HFFc6 (cell line): ENCODE measurements at places on chromosomes 5 and 9. TPM values are rescaled to one million over a fixed set of nuclear protein-coding genes. Genes with fewer than 3 reads are reported as not detected.

DNA sequence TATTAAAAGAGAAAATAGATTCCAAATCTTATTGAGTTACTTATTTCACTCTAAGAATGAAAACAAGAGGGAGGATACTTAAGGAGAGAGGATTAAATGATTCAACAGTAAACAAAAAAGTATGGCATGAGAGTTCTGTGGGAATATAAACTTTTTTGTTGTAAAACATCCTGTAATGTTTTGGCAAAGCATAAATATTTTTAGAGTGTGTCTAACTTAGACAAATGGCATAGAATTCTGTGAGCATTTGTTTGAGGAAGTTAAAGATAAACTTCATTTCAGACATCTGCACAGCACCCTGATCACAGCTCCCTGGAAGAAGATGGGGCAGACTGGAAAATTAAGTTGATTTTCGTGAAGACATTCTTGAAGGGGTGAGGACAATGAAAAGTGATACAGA lies 246.8 kb upstream of the HAPLN1 start:
- DNase-seq: no peak
- peaks cover 20% of the 10 kb centered on the region; the same call in 1 of the 2 replicates for H3K4me1 ChIP-seq
- H3K27me3 ChIP-seq: no peaks in the 10 kb centered on the region; the same call in 1 of the 2 replicates
- H3K27ac ChIP-seq: no peak overlapping the region
- no peak overlapping the region for H3K4me3 ChIP-seq

DNA sequence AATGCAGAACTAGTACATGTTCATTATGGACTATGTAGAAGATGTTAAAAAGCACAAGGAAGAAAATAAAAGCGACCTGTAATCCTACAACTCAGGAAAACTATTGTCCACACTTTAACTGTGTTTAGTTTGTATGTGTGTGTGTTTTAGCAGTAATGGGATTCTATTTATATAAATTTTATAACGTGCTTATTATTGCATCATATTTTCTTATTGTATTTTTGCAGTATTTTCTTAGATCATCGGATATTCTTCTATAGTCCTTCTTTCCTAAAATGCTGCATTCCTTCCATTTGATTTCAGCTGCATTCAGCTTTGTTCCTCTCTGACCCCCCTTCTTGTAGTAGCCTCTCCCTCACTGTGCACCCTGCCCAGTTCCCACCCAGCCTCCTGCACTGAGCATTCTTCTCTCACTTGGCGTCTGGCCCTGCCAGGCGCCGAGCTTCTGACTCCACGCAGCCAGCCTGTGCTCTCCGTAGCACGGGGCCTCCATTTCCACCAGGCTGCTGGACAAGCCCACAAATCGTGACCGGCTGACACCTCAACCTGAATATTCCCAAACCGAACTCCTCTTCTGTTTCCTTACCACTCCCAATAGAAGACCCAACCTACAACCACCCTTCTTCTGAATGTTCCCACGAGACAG lies 39.9 kb downstream of the MVB12B start:
- no peak overlapping the region for H3K27ac ChIP-seq
- no peak overlapping the region for H3K4me3 ChIP-seq
- H3K4me1 ChIP-seq: peaks cover 12% of the 10 kb centered on the region
- peaks cover 24% of the 10 kb centered on the region for H3K36me3 ChIP-seq
- DNase-seq: no peak

Gene DMRT3
- not detected in 3 replicates for total RNA-seq

- no peak for DNase-seq
- no peak overlapping the region for H3K4me3 ChIP-seq
- no peaks in the 10 kb centered on the region for H3K27me3 ChIP-seq
Measured at GRCh38 chr5:29296548-29296947, 1896.9 kb upstream of the CDH6 start.

GRCh38 chr9:73168298-73168934 lies 16.8 kb downstream of the ANXA1 start:
- no peak for DNase-seq
- peaks cover 59% of the 10 kb centered on the region for H3K36me3 ChIP-seq
- H3K27ac ChIP-seq: peak overlapping the region; percentile 43
- peak overlapping the region; percentile 18 for H3K4me3 ChIP-seq
- H3K4me1 ChIP-seq: peaks cover 9% of the 10 kb centered on the region

DNA sequence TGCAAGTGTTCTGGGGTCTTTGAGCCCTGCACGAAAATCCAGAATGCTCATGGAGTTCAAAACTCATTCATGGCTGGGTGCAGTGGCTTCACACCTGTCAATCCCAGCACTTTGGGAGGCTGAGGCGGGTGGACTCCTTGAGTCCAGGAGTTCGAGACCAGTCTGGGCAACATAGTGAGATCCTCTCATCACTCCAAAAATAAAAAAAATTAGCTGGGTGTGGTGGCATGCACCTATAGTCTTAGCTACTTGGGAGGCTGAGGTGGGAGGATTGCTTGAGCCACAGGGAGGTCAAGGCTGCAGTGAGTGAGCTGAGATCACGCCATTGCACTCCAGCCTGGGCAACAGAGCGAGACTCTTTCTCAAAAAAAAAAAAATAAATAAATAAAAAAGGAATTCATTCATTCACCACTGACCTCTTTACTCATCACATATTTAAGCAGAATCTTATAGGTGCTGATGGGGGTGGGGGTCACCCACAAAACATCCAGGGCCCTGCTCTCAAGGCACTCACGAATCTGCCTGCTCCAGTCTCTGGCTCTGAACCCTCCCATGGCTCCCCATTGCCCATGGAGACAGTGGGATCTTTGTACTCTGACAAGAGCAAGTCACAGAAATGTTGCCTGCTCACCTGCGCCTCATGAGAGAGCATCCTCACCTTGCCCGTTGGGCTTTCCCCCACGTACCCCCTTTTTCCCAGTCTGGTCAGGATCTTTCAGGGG lies 76.7 kb upstream of the IER5L start:
- DNase-seq: no peak
- peaks cover 23% of the 10 kb centered on the region for H3K4me1 ChIP-seq
- no peak overlapping the region for H3K27ac ChIP-seq
- H3K36me3 ChIP-seq: no peaks in the 10 kb centered on the region
- H3K27me3 ChIP-seq: peaks cover 25% of the 10 kb centered on the region

DNA sequence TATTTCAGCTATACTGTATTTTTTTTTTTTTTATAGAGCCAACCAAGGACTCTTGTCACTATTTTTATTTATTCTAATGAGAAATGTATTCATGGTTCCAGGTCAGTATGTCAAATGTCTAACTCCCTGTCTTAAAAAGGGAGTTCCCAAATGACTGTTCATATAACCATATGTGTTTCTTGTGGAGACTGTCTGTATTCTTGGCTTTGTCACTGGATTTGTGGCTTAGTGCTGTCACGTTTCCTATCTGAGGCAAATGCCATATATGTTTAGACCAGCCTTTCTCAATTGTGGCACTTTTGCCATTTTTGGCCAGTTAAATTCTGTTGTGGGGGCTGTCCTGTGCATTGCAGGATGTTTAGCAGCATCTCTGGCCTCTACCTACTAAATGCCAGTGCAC lies 3.1 kb downstream of the GCNT1 start:
- peaks cover 30% of the 10 kb centered on the region for H3K4me1 ChIP-seq
- no peak overlapping the region for H3K4me3 ChIP-seq
- no peak for DNase-seq
- no peaks in the 10 kb centered on the region for H3K27me3 ChIP-seq
- H3K36me3 ChIP-seq: peaks cover 5% of the 10 kb centered on the region

DNA sequence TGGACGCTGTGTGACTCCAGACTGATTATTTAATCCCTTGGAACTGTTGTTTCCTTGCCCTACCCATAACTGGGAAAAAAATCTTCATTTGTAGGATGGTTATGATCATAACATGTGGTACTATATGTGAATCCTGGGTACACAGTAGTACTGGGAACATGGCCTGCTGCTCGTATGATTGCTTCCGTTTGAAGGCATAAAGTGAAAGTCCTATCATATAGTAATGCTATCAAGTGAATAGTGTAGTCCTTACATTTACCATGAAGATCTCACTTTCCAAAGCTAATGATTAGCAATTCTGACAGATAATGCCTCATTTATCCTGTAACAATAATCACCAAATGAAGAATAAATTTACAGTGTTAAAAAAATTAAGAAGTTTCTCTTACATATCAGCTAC lies 53.2 kb downstream of the MEF2C start:
- H3K27me3 ChIP-seq: peaks cover 2% of the 10 kb centered on the region; the same call in 1 of the 2 replicates
- no peak overlapping the region; the same call in 1 of the 2 replicates for H3K27ac ChIP-seq
- no peak for DNase-seq
- peak overlapping the region; percentile 58; the same call in 1 of the 2 replicates for H3K4me3 ChIP-seq

Gene SLC27A6
- total RNA-seq: 0.07 to 0.29 TPM (median 0.11 TPM) in 3 replicates

Gene SLC45A2
- not detected in 3 replicates for total RNA-seq

- no peaks in the 10 kb centered on the region for H3K36me3 ChIP-seq
- H3K27ac ChIP-seq: no peak overlapping the region
- no peaks in the 10 kb centered on the region; the same call in 1 of the 2 replicates for H3K27me3 ChIP-seq
- no peak overlapping the region for H3K4me3 ChIP-seq
Measured at GRCh38 chr9:81379655-81380054, 309.7 kb downstream of the TLE1 start.

DNA sequence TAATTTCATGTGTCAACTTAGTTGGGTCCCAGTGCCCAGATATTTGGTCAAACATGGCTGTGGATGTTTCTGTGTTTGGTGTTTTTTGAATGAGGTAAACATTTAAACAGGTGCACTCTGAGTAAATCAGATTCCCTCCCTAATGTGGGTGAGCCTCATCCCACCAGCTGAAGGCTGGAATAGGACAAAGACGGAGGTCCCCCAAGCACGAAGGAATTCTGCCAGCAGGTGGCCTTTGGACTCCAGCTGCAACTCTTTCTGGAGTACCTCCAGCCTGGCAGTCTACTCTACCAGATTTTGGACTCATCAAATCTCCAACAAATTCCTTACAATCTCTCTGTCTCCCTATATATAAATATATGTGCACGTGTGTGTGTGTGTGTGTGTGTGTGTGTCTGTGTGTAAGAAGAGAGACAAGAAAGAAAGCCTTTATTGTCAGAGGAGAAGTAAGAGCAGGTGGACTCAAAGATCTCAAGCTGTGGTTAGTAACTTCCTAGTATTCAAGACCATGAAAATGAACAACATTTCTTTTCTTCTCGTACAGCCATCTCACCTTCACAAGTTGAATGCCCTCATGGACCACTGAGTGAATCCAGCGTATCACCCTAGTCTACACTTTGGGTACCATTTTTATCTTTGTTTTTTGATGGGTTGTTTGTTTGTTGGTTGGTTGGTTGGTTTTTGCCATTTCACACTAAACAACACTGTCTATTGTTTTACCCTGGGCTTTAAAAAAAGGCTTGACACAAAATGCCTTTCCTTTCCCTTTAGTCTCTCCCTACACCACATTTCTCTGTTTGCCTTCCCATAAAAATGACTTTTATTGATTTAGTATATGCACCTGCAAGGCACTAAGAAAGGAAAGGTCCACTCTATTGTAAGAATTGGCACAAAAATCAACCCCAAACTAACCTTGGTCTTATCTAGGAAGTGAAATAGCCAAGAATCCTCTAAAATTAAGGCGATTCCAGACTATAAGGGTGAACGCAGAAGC lies 118.7 kb downstream of the TENT4A start:
- peaks cover 4% of the 10 kb centered on the region; the same call in 1 of the 2 replicates for H3K36me3 ChIP-seq
- no peak overlapping the region for H3K4me3 ChIP-seq
- no peak overlapping the region for H3K27ac ChIP-seq
- peaks cover 6% of the 10 kb centered on the region for H3K27me3 ChIP-seq

- H3K27me3 ChIP-seq: peaks cover 7% of the 10 kb centered on the region; the same call in 1 of the 2 replicates
- H3K36me3 ChIP-seq: no peaks in the 10 kb centered on the region
- H3K4me1 ChIP-seq: no peaks in the 10 kb centered on the region
- no peak overlapping the region for H3K4me3 ChIP-seq
Measured at GRCh38 chr5:123298335-123299030, 124.7 kb downstream of the CEP120 start.

DNA sequence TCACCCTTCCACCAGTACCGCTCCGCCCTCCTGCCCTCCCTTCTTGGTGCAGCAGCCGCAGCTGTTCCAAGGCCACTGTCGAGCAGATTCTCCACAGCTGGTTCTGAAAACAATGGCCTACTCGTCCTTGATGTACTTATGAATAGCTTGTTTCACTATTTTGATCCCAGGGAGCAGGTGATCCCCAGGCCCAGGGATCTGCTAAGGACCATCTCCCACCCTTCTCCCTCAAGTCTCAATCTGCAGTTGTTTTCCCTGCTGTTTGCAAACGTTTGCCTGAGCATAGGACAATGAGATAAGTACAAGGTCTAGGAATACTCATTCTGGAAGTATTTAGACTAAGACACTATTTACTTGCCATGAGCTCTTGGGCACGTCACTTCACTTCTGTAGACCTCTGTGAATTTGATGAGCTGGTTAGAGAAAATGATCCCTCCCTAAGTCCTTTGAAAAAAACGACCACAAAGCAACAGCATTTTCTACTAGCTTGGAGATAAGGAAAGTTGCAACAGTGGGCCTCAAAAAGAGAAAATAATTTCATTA lies 1.8 kb downstream of the LURAP1L start:
- peak overlapping the region; percentile 93 for H3K4me3 ChIP-seq
- peaks cover 20% of the 10 kb centered on the region for H3K4me1 ChIP-seq
- DNase-seq: peak; percentile 5
